ENCODE measurements at places on chromosomes 6 and 20.

DNA sequence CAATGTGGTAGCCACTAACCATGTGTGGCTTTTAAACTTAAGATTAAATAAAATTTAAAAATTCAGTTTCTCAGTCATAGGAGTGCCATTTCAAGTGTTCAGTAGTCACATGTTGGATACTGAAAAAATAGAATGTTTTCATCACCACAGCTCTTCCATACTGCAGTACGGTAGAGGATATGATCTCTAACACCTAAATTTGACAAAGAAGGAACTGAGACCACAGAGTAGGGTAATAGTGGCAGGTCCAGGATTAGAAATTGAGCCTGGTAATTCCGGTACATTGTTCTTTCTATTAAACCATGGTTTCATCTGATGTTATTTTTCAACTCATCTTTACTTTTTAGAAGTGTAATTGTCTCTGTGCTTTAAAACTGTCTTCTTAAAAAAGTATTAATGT, 104.0 kb downstream of the CD2AP start:
- no peak for DNase-seq

GRCh38 chr6:169250660-169251059, 3.0 kb downstream of the THBS2 start:
- peak; percentile 81 for DNase-seq

DNA sequence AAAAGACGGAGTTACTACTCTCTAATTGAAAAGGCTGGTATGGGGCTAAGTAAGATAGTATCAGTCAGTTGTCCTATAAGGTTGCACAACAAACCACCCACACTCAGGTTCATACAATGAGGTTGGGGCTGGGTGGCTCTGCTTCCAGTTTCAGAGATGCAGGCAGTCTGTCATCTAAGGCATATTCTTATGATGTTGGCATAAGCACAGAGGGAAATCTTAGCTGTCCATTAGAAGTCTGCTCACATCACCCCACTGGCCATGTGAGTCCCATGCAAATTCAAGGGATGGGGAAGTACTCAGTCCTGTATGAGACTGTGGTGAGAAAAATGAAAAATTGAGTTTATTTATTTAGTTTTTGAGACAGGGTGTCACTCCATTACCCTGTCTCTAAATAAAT, 118.6 kb downstream of the LAMP5 start:
- no peak for DNase-seq

GRCh38 chr6:138229663-138230179, 11.4 kb upstream of the PBOV1 start:
- DNase-seq: no peak

GRCh38 chr6:117290173-117290846, 25.0 kb downstream of the VGLL2 start:
- no peak for DNase-seq

- DNase-seq: no peak
Observed at GRCh38 chr6:166907871-166908806, 48.2 kb downstream of the RNASET2 start.

DNA sequence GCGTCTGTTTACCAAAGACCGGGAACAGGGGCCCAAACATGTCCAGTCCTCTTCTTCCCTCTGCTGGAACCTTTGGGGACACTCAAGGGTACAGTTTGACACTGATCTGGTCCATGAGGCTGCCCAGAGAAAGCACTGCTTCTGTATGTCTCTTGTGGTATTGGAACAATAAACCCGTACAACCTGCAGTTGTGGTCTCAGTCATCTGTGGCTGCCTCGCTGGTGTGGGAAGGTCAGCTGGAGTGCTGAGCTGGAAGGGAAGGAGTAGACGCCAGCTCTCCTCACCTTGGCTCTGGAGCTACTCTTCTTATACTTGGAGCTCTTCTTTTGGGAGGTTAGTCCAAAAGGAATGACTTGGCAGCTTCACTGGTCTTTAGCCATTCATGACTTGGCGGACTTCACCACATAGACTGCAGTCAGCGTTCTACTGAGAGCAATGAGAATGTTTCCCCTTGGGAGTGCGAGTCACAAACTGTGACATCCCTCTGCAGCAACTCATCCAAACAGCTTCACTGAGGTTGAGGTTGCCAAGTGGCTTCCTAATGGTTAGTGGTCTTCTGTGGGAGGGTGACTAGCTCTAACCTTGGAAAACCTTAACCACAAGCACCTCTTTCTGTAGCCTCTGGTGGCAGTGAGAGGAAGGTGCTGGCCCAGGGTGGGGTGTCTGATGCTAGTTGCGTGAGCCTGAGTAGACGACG, 81.2 kb downstream of the ASXL1 start:
- DNase-seq: peak; percentile 87

GRCh38 chr6:167855825-167856425, 29.2 kb downstream of the AFDN start:
- DNase-seq: peak; percentile 95

DNA sequence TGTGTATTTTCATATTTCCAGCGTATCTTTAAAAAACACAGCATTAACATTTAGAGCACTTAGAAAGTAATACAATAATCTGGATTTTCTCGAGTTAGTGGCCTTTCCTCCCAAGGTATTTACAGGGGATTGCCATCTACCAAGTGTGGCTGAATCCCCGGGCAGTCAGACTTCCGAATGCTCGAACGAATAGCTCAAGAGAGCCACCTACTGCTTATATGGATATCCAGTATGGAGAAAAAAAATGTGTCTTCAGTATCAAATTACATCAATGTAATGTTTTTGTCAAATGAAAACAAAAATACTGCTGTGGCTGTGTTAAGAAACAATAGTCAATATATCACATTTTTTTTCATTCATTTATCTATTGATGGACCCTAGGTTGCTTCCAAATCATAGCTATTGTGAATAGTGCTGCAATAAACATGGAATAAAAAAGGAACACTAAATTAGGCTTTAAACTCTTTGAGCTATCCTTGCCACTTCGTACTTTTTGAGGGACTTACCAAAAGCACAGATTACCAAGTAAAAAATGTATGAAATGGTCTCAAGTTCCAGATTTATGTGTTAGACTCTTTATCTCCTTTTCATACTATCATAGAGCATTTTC, 654.5 kb upstream of the PTCHD4 start:
- DNase-seq: peak; percentile 73

DNA sequence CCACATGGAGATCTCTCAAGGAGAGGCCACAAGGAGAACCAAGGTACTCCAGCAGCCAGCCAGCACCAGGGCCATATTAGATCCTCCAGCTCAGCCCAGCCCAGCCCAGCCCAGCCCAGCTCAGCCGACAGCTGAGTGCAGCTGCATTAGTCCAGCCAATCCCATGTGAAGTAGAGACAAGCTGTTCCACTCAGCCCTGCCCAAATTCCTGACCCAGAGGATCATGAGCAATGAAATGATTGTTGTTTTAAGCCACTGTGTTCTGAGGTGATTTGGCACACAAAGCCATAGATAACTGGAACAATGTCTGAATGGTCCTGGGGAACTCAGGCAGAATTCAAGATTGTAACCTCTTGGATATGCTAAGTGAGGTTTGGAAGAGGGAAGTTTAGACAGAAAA, 59.5 kb upstream of the BMP2 start:
- peak; percentile 41 for DNase-seq

DNA sequence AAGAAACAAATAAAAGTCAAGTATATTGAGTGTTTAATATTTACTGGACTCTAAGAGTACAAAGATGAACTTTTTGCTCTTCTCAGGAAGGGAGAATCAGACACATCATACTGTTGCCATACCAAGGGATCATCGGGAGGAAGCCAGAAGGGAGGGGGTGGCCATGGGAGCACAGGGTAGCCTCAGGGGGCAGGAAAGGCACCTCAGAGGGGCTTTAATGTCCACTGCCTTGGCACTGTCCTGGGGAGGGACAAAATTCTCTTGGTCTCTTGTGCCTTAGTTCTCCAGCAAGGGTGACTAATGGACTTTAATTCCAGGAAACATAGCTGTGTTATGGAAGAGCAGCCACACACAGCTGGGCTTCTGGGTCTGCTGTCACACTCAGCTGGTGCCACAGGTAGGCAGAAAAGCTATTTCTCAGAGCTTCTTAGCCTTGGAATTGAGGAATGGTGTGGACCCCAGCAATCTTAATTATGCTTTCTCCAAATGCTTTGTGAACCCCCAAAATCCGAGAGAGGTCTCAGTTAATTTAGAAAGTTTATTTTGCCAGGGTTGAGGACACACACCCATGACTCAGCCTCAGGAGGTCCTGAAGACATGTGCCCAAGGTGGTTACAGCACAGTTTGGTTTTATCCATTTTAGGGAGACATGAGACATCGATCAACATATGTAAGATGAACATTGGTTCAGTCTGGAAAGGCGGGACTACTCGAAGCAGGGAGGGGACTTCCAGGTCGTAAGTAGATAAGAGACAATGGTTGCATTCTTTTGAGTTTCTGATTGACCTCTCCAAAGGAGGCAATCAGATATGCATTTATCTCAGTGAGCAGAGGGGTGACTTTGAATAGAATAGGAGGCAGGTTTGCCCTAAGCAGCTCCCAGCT, 53.2 kb downstream of the MRAP2 start:
- DNase-seq: no peak

DNA sequence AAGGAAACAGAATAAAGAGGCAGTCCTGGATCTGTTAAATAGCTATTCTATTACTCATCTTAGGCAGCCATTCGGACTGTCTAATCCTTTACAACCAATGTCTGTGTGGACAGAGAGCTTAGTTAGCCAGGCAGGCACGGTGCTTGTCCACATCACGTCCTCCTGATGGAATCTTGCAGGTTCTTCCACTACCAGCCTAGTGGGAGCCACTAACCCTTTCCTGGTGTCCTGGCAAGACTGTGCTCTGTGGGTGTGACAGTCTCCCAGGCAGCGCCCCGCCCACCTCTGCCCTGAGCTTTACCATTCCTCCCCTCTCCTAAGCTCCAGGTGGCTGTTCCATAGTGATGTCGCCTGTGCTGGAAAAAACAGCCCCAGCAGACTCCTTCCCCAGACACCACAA, 78.3 kb upstream of the CLDN20 start:
- peak; percentile 34 for DNase-seq

DNA sequence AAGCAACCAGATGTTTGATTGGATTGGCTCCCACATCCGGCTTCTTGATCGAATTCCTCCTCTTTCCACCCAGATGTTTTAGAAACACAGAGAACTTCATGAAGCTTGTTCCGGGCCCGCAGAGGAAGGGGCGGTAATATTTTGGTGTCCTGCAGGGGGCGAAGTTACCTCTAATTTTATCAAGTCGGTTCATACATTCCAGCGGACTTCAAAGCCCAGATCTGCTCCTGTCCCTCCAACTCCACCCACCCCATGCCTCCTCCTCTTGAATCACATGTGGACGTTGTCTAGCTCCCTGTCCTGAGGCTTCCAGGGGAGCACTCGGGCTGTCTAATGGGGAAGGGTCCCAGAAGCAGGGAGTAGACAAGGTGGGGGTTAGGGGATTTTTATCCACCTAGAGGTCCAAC, 2.9 kb upstream of the BMP6 start:
- DNase-seq: peak; percentile 80

- DNase-seq: no peak
Observed at GRCh38 chr6:70538376-70538775, 28.4 kb upstream of the SDHAF4 start.

DNA sequence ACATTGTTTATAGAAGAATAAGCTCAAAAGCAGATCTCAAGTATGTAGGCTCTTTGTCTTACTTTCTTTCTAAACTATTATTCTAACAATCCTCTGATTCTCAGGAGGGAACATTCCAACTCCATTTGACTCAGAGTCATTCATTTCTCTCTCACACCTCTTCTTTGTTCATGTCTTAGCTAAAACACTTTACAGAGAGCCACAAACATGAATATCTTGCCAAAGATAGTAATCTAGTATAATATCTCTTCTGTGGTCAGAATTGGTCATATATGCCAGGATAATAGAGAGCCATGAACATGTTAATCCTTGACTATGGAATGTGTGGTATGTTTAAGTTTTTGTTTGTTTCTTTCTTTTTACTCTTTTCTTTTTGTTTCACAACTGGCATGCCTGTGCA, 456.0 kb upstream of the PTCHD4 start:
- peak; percentile 10 for DNase-seq

DNA sequence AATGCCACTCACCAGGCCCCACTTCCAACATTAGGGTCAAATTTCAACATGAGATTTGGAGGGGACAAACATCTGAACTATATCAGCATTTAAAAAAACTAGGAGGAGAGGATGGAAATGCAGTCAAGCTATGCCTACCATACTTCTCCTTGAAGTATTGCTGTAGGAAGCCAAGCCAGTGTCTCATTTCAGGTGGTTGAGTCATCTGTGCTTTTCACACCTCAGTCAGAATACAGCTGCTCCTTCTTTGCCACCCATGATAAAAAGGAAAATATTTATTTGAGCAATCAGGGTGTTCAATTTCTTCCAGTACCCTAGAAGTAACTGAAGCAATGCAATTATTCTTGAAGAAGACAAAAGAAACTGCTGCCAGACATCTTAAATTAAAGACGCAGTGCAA, 47.0 kb upstream of the EEF1E1 start:
- no peak for DNase-seq
